Left renal pelvis (tissue), 4 donors: ENCODE measurements at places on chromosomes 2 and 18. TPM values are rescaled to one million over a fixed set of nuclear protein-coding genes. Genes with fewer than 3 reads are reported as not detected.

GRCh38 chr2:170248574-170249393, 70.8 kb downstream of the MYO3B start:
- DNase-seq, result no peak

DNA sequence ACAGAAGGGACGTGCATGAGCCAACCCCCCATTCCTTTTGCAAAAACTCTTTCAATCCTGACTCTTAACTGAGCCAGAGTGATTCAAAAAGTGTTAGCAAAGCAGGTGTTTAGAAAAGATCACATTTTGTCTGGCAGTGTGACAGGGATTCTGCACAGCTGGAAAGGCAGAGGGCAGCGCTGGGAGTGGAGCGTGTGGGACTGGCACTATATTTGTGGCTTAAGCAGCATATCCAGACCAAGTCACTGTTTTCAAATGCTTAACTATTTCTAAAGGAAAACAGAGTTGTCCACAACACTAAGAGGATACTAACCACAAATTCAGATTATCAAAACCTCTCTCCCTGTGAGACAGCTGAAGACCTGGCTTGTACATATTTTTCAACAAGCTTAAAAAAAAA, 19.0 kb downstream of the CABYR start:
- DNase-seq, result no peak

DNA sequence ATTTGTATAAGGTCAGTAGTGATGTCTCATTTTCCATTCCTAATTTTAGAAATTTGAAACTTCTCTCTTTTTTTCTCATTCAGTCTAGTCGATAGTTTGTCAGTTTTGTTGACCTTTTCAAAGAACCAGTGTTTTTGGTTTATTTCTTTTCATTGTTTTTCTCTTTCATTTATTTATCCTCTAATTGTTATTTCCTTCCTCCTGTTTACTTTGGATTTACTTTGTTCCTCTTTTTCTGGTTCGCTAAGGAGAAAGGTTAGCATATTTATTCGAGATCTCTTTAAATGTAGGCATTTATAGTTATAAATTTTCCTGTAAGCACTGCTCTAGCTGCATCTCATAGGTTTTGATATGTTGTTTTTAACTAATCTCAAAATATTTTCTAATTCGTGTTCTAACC, 65.1 kb upstream of the TXNDC2 start:
- no peak for DNase-seq

Gene HADHA
- polyA plus RNA-seq, result 165 TPM

DNA sequence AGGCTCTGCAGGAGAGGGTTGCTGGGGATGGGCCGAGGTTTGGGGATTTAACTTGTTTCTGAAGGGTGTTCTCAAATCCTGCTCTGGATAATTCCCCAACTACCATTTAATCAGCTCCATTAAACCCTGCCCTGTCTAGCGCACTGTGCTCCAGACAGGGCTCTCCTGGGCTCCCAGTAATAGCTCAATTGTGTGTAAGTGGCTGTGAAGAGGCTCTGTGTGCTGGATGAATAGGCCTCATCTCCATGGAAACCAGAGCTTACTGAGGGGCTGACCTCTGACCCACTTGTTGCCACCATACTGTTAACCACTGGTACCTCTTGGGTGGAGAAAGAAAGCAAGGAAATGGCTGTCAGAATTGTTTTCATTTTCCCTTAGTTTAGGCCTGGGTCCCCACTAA, 92.9 kb downstream of the TGOLN2 start:
- no peak for DNase-seq

Gene LRRC30
- polyA plus RNA-seq, result not detected

DNA sequence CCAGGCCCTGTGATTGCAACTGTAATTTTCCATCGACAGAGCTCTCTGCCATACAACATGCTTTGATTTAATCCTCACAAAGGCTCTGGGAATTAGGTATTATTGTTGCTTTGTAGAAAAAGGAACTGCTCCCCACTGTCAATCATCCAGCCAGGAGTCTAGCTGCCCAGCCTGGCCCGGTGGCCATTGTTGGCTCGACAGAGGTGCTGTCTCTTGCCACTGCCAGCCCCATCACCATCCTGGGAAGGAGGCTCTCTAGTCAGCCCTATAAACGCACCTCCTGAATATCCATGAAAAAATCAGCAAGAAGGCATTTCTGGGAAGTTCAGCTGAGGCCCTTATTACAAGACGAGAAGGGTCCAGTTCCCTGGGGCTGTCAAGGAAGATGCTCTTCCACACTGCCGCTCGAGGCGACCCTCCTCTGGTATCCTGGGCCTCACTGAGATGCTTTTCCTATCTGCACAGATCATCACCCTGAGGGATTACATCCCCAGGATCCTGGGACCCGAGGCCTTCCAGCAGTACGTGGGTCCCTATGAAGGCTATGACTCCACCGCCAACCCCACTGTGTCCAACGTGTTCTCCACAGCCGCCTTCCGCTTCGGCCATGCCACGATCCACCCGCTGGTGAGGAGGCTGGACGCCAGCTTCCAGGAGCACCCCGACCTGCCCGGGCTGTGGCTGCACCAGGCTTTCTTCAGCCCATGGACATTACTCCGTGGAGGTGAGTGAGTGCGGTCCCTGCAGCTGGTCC, 71.0 kb downstream of the TPO start:
- no peak for DNase-seq

DNA sequence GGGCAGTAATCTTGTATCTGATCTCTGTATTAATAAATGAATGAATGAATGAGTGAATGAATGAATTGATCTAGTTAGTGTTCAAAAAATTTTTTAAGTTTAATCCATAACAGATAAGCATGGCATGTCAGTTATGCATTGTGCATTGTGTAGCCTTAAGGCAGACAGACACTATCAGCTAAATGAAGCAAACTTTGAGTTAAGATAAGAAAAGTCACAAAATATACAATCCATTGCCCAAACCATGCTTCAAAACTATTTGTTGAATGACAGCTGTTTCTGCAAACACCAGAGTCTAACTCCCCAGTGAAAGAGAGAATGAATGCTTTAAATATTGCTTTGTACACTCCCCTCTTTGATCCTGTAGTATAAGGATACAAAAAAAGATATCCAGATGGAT, 314.3 kb upstream of the ETAA1 start:
- no peak for DNase-seq

GRCh38 chr18:21629089-21629832, 17.1 kb downstream of the SNRPD1 start:
- DNase-seq, result no peak

DNA sequence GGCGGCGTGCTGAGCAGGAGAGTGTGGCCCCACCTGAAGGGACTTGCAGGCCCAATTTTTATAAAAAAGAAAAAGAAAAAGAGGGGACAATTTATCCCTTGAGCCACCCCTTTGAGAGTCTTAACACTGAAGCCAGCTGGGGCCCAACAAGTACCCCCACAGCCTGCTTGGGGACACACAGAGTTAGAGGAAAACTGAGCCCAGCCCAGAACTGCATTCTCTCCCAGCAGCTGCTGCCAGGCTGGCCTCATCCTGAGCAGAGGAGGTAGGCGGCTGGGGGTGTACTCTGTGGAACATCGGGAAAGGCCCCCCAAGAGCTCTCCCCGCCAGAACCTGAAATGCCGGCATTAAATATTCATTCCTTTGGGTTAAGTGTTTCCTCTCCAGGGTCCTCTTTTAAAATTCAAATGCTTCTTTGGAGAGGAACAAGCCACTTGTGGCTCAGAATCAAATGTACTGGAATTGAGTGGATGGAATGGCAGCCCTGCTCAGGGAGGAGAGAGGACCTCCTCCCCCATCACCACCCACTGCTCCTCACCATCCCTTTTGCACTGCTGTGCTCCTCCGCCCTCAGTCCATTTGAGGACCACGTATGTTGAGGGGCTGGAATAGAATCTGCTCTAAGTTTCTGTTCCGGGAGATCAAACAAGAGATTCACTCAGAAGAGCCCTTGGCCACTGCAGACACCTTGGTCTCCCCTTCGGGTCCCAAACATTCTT, 45.6 kb downstream of the C1QL2 start:
- DNase-seq, result no peak

DNA sequence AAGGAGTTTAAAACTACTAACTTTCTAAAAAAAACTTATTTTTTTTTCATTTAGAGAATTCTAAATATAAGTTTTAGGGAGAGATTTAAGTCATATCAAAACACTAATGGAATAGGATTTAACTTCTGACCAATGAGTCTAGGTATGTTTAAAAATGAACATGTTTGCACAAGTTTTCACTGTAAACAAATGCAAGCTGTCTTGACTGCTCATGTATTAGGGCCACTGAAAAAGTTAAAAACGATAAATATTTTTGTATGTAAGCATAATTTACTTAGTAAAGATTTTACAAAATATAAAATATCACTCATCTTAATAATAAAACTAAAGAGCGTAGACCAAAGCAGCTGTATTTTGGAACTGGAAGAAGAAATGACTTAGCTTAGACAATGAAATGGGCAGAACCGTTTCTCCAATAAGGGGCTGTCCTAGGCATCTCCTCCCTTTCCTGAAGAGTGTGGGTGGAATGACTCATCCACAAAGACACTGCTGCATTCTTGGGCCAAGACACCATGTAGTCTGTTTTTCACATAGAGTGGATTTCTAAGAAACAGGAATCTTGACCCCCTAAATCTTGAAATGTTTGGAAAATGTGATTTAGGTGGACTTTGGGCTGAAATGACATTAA, 118.8 kb downstream of the MEP1B start:
- no peak for DNase-seq

Gene KLHL30
- 0.23 TPM for polyA plus RNA-seq

DNA sequence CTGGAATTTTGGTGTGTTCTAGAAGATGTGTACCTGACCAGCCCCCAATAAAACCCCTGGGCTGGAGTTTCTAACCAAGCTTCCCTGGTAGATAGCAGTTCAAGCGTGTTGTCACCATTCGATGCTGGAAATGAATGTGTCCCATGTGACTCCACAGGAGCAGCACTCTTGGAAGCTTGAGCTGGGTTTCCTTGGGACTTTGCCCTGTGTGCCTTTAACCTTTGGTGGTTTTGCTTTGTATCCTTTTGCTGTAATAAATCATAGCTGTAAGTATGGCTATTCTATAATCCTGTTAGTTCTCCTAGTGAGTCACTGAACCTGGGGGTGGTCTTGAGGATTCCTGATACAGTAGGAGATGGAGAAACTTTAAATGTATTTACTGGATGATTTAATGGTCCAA, 65.2 kb downstream of the KLHL14 start:
- no peak for DNase-seq

DNA sequence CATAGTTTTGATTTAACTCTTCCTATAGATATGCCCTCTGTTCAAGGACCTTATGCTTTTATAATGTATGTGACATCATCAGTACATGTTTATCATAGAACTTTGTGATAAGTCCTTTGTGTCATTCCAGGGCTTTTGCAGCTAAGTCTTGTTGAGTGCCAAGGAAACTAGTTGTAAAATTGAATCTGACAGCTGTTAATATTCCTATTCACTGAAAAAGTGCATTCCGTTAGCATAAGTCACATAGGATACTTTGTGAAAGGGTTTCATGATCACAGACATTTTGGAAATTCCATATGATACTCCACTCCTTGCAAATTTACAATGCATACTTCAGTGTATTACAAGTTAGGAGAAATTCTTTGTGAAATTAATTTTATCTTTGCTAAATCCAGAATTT, 503.4 kb downstream of the CCDC85A start:
- DNase-seq, result no peak

DNA sequence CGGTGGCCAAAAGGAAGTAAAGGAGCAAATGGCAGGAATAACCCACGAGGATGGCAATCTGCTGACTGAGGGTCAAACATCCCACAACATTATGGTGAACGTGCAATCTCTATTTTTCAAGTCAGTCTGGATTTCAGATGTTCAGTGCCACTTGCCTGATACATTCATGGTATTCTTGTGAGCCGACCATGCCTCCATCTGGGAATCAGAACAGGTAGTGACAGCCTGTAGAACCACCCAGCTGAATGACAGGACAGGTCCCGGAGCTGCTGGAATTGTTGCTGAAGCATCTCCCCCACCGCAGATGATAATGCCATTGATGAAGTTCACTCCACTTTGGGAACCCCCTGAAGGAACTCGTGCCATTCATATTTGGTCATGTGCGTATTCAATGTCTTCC, 123.2 kb downstream of the CAPN13 start:
- no peak for DNase-seq

GRCh38 chr2:202129841-202130240, 56.8 kb downstream of the KIAA2012 start:
- no peak for DNase-seq

- no peak for DNase-seq
Observed at GRCh38 chr2:191266201-191266600, 21.0 kb downstream of the MYO1B start.

GRCh38 chr2:10549195-10549594, 101.1 kb upstream of the ODC1 start:
- DNase-seq, result no peak
